ENCODE measurements at places on chromosomes 5 and 9.

DNA sequence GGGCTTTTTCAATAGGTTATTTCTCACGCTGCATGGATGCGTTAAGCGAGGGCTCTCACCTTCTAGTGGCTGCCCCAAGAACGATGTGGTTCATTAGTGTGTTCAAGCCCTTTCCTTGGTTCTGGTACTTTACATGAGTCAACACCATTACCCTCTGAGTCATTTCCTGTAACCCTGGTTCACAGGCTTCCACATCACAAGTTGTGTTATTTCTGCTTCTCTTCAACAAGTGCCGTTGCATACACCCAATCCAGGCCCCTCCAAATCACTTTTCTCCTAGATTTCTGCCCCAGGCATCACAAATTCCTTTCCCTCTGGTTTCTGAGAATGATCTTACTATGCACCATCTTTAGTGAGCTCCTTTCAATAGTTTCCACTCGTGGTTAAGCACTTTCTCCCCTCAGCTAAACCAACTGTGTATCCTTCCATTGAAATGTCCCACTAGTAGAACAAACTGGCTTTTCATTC, 69.5 kb upstream of the RAD23B start:
- no peak for DNase-seq

GRCh38 chr9:127923771-127924170, 6.8 kb downstream of the PIP5KL1 start:
- DNase-seq: no peak

DNA sequence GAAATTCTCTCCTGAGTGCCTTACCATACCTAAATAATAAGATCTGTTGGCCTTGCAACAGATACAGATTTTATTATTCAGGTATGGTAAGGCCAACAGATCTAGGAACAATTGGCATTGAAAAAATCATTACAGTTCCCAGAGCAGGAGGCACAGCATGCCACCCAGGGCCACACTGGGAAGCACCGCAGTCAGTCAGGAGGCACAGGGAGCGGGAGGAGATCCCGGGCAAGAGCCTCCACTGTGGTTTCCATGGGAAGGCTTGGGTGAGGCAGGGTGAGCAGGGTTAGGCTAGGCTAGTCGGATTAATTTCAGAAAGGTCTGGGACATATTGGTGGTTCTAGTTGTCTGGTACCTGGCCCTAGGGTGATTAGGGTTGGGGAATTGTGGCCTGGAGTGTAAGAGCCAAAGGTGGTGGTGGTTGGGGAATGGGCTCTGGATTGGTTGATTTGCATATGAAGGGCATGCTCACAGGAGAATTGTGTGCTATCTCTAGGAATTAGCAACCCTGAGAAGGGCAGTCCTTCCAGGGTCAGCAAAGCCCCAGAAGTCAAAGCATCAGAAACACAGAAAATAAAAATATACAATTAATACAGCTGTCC, 111.4 kb downstream of the PDE8B start:
- no peak for DNase-seq

GRCh38 chr9:101999441-101999840, 261.0 kb upstream of the GRIN3A start:
- DNase-seq: no peak

GRCh38 chr9:107833295-107833694, 343.7 kb upstream of the KLF4 start:
- DNase-seq: no peak

- peak; percentile 61 for DNase-seq
Observed at GRCh38 chr5:125659316-125660023, 763.7 kb upstream of the GRAMD2B start.

- peak; percentile 24 for DNase-seq
Observed at GRCh38 chr5:76291305-76292077, 111.6 kb upstream of the IQGAP2 start.

- no peak for DNase-seq
Observed at GRCh38 chr5:23035555-23036090, 182.5 kb upstream of the CDH12 start.

DNA sequence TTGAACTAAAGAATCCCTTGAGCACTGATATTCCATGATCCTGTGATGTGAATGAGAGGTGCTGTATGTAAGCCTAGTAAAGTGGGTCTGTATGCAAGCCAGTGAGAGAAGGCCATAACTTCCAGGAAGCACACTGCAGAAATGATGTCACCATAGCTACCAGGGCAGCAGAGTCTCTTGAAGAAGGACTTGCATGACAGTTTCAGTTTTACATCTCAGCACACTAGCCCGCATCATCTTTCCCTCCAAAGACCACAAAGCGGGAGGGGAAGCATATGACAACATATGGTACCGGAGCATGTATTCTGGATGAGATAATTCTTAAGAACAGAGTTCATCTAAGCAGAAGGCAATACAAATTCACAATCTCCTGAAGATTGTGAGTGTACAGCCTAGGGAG, 37.6 kb upstream of the MAST4 start:
- DNase-seq: no peak

- no peak for DNase-seq
Observed at GRCh38 chr9:17824191-17824590, 245.3 kb downstream of the SH3GL2 start.

- DNase-seq: no peak
Observed at GRCh38 chr5:139833525-139833924, 37.9 kb downstream of the PSD2 start.

DNA sequence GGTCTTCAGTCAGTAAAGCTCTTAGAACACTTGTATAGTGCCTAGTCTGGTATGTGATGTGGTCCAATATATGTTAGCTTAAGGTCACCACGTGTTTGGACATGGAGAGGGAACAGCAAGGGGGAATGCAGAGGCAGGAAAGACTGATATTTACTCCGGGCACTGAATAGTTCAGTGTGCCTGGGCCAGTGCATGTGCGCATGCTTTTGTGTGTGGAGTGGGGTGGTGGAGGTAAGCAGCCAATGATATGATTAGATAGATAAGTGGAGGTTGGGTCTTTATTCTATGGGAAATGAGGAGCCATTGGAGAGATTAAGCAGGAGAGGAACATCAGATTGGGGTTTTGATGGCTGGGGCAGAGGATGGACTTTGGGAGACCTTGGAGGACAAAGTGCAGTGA, 14.0 kb downstream of the OR13J1 start:
- no peak for DNase-seq

DNA sequence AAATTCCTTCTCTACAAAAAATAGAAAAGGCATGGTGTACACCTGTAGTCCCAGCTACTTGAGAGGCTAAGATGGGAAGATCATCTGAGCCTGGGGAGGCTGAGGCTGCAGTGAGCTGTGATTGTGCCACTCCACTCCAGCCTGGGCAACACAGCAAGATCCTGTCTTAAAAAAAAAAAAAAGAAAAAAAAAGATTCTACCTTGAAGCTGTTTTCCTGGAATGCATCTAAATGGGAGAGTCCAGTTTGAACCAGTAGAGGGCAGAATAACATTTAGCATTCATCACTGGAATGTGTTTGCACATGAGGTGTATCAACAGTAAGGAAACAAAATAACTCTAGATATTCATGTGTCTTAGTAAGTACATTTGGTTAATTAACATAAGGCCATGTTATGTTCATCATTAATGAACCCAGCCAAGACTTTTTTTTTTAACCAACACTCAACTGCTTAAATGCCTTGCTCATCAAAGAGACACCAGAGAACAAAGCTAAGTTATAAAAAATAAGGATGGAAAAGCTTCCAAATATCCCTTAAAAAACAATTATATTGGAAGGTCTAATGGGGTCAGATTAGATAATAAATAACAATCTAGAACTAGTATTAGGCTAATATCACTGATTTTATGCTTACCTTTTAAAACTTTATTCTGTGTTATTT, 16.1 kb downstream of the IFNE start:
- DNase-seq: peak; percentile 15

DNA sequence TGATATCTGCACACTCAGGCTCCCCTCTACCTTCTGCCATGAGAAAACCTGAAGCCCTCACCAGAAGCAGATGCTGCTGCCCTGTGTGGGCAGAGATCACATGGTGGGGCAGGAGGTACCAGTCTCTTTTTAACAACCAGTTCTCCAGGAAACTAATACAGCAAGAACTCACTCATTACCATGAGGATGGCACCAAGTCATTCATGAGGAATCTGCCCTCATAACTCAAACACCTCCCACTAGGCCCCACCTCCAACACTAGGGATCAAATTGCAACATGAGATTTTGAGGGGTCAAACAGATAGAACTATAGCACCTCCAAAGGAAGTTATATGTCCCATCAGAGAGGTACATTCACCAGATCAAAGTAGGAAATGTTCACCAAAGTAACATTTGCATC, 136.3 kb upstream of the SHB start:
- DNase-seq: no peak

Measured in right renal cortex interstitium (tissue), 3 donors.